Ecto neural progenitor cell (in vitro differentiated cells): ENCODE measurements at places on chromosomes 5 and 9.

DNA sequence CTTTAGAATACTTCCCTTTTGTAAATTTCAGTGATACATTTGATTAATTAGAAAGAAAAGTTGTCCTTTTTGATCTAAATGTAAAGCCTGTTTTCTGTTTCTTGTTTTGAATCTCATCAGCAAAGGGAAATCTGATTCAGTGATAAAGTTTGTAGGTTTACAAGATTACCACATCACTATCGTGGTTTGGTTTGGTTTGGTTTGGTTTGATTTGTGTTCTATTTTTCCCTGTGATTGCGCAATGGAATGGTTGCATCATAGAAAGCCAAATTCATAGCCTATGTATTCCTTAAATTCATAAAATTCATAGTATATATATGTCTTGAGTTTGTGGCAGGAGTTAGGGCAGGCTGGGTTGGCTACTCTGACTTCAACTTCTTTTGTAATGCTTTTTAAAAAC is 15.2 kb downstream of the SRFBP1 start:
- DNase-seq: no peak

GRCh38 chr5:538801-539468 is 14.7 kb upstream of the SLC9A3 start:
- no peak for DNase-seq

DNA sequence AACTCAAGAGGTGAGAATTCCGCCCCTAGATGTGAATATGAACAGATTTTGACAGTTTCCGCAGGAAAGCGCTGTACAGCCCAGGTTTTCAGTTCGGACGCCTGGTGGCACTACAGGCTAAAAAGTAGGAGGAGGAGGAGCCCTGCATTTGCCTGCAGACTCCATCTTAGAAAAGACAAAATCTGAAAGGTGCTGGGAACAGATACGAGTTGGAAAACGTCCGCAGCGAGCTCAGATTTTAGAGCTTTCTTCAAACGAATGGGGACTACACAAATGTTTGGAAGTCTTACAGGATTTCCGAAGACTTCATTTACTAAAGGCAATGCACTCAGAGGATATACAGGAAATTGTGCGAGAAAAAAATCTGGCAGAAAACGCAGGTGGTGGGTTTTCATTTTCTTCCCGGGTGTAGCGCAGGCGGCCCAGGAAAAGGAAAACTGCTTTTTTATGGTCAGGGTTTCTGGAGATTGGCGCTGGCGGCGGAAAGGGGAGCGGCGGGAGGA is 9.9 kb upstream of the PCDHB2 start:
- DNase-seq: peak; percentile 69

DNA sequence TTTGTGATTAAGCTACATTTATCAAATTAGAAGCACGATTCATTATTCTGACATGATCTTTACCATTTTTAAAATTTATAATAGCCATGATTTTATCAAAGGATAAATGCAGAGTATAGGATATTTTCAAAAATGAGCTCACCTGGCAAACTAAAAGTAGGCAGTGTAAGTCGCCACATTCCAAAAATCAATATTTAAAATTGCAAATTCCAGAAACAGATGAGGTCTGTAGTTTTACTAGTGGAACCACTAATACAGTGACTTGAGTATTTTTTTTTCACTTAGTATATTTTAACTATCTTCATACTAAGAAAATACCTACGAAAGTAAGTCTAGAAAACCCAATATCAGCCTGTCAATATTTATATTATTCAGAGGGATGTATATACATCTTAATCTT is 164.2 kb downstream of the PDE4D start:
- no peak for DNase-seq

DNA sequence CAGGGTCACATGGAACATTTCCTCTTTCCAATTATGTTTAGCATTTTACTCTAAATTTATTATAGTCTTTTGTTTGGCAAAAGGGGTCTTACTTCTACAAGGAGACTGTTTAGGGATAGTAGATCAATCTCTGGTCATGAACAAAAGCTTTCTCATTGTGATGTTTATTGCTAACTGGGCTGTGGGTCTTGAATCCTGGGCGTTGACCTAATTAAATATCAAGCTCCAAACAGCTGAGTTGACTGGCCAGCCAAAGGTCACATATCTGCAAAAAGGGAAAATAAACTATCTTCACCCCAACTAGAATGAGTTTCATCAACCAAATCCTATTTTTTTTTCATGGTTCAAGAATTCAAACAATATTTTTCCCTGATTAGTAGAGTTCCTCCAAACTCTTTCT is 245.4 kb upstream of the TUT7 start:
- no peak for DNase-seq

DNA sequence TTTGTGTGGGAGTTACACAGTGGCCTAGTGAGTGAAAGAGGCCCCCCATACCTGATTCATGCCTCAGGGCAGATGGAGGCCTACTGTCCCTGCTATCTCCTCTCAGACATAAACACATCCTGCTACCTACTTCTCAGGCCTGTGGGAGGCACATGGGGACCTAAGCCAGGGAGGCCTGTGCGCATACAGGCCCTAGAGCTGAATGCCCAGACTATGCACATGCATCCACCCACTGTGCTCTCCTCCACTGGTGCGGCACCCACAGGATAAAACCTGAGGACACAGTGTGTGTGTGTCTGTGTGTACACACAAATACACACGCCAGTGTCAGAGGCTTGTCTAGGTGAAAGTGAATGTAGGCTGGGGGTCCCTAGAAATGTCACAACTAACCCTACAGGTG is 1.4 kb downstream of the PAX5 start:
- no peak for DNase-seq

DNA sequence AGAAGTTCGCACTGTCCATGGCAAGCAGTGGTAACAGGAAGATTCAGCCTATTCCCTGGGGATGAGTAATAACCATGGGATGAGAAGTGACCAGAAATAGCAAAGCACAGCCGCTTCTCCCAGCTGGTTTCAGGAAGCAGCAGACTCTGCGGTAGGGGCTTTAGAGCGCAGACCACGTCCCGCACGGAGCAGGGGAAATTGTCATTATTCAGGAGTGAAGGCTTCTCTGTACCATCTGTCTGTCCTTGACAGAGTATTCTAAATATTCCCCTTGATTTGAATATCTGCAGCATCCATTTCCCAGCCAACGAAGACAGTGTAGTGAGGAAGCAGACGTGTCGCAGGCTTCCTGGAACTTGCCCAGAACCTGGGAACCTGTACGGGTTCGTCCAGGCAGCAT is 159.6 kb downstream of the NXNL2 start:
- no peak for DNase-seq

- no peak for DNase-seq
Measured at GRCh38 chr9:116372081-116372673, 218.6 kb downstream of the PAPPA start.

DNA sequence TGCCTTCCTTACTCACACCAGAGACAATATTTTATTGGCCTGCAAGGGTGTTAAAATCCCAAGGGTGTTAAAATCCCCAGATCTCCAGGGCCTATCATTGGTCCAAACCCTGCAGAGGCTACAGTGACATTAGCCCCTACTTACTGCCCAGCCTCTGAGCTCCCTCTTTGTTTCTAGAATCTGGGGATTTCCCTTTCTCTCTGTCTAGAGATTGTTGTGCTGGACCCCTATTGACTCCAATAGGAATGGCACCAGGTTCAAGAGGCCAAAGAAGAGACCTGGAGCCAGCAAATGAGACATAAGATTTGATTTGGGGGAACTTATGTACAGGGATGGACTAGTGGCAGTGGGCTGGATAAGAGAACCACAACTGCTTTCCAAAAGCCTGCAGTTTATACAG is 53.3 kb upstream of the ZBED3 start:
- DNase-seq: no peak

DNA sequence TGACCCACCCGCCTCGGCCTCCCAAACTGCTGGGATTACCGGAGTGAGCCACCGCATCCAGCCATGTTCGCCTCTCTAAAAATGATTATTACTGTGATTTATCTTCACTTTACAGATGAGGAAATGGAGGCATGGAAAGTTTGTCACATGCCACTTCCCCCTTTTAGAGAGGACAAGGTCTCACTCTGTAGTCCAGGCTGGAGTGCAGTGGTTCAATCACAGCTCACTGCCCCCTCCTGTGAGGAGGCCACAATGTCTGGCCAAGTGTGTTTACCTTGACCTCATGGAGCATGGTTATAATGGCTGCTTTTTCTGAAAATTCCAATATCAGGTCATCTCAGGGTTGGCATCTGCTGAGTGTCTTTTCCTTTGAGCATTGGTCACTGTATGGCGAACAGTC is 6.7 kb downstream of the PRRT1B start:
- DNase-seq: no peak

DNA sequence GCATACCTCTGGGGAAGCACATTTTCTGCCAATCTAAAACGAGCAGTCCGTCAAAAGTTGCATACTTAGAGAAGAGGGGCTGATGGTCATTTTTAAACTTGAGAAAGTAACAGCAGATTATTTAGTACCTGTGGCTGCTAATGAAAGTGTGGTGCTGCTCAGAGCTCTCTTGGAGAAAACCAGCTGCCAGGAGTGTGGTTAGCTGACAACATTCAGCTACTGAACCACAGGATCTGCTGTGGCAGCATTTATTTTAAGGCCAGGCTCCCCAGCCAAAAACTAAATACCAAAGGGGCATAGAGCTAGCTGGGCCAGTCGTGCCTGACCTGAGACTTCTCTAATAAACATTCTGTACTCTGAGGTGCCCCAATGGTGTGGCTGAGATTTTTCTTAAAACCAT is 203.6 kb downstream of the EDIL3 start:
- no peak for DNase-seq

GRCh38 chr9:131436376-131436775 is 42.5 kb downstream of the PRRC2B start:
- DNase-seq: no peak

- no peak for DNase-seq
Measured at GRCh38 chr5:1139331-1140170, 27.7 kb upstream of the SLC12A7 start.

DNA sequence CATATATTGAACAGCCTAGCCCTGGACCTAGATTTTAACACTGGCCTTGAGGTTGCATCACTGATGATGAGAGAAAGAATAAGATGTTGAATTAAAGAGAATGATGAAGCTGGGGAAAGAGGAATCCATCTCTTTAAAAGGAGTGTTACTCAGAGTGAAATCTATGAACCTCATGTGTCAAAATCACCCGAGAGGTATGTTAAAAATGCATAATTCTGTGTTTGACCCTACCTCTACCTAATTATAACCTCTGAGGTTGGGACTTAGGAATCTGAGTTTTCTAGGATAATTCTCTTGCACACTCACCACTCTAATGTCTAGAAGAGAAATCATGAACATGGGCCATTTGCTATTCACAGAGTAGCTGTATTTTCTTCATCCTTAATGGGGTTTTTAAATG is 479.4 kb downstream of the ENC1 start:
- no peak for DNase-seq

DNA sequence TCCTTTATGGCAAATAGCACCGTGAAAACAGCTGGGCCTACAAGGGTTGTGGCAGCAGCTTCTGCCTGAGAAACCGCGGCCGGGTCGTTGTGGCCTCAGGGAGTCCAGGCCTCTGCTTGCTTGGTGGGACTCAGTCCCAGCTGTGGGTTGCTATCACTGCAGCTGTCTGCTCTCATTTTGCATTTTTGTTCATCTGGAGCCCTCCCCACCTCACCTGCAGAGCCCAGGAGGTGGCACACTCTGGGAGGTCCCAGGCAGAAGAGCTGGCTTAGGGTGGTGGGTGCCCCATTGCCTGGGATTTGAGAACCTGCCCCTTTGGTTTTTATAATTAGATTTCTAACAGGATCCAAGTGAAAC is 138.4 kb downstream of the GADD45G start:
- no peak for DNase-seq

- DNase-seq: no peak
Measured at GRCh38 chr5:140925806-140926442, at the start of gene PCDHAC1. PCDHAC1 (plus strand) TSS chr5:140926299; CDS start chr5:140926893, 594 bp downstream.

- DNase-seq: no peak
Measured at GRCh38 chr5:91307048-91307447, 76.1 kb downstream of the ARRDC3 start.

DNA sequence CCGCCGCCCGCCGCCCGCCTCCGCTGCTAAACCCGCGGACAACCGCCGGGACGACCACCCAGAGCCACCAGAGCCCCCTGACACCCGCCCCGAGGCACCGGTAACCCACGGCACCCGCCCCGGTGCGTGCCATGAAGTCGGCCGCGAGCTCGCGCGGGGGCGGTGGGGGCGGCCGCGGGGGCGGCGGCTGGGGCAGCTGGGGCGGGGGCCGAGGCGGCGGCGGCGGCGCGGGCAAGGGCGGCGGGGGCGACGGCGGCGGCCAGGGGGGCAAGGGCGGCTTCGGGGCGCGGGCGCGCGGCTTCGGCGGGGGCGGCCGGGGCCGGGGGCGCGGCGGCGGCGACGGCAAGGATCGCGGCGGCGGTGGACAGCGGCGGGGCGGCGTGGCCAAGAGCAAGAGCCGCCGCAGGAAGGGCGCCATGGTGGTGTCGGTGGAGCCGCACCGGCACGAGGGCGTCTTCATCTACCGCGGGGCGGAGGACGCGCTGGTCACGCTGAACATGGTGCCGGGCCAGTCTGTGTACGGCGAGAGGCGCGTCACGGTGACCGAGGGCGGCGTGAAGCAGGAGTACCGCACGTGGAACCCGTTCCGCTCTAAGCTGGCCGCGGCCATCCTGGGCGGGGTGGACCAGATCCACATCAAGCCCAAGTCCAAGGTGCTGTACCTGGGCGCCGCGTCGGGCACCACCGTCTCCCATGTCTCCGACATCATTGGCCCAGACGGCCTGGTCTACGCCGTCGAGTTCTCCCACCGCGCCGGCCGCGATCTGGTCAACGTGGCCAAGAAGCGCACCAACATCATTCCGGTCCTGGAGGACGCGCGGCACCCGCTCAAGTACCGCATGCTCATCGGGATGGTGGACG is 499 bp downstream of the FBLL1 start:
- DNase-seq: peak; percentile 51

DNA sequence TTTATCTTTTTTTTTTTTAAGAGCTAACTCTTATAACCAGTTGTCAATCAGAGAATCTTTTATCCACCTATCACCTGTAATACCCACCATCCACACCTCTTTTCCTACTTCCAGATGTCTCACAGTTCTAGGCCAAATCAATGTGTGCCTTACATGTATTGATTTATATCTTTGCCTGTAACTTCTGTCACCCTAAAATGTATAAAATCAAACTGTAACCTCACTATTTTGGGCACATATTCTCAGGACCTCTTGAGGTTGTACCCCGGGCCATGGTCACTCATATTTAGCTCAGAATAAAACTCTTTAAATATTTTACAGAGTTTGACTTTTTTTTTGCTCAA is 404.7 kb upstream of the RORB start:
- no peak for DNase-seq

DNA sequence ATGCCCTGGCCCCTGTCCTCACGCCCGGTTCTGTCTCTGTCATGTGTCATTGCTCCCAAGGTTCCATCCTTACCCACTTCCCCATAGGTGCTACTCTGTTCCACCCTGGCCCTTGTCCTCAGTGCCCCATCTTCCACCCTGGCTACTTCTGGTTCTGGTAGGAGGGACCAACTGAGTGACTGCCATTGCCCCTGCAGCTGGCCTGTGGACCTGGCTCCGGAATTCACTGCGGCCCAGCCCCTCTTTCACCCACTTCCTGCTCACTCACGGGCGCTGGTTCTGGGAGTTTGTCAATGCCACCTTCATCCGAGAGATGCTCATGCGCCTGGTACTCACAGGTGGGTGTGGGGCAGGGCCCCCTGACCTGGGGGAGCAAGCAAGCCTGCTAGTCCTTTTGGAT is 7.4 kb downstream of the PTGS1 start:
- DNase-seq: no peak

- no peak for DNase-seq
Measured at GRCh38 chr5:95530416-95530815, 24.4 kb downstream of the SKIC3 start.
